ENCODE measurements at places on chromosomes 11 and 22. TPM values are rescaled to one million over a fixed set of nuclear protein-coding genes. Genes with fewer than 3 reads are reported as not detected.

DNA sequence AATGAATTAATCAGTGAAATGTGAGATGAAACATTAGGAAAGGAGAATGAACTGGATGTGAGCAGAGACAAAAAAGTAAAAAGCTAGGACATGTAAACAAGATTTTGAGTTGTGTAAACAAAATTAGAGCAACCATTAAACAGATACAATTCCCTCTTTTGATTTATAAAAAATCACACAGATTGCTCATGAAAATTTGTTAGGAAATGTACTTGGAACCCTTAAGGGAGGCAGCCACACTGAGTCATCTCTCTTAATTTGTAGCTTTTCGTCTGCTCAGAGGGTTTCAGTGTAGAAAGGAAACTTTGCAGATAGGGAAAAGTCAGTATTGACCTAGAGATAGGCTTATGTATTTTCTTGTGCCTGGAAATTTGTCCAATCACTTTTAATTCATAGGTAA lies 49.6 kb upstream of the ME3 start:
- DNase-seq = no peak

DNA sequence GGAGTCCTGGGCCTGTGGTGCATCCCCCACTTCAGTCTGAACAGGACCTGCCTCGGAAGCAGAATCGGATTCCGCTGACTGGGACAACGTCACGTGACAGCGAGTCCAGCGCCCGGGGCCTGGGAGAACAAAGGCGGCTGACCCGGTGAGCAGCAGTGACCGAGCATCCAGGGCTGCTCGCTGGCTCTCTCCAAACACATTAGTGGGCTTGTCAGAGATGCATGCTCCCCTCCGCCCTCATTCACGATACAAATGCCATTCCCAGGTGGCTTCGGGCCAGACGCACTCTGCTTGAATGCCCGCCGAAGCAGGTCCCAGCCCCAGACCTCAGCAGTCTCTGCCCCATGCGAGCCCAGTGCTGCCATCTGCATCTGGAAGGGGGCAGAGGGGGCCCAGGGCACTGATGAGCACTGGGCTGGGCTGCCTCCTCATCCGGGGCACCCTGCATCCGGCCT lies 91.0 kb downstream of the WNT7B start:
- no peak for DNase-seq

DNA sequence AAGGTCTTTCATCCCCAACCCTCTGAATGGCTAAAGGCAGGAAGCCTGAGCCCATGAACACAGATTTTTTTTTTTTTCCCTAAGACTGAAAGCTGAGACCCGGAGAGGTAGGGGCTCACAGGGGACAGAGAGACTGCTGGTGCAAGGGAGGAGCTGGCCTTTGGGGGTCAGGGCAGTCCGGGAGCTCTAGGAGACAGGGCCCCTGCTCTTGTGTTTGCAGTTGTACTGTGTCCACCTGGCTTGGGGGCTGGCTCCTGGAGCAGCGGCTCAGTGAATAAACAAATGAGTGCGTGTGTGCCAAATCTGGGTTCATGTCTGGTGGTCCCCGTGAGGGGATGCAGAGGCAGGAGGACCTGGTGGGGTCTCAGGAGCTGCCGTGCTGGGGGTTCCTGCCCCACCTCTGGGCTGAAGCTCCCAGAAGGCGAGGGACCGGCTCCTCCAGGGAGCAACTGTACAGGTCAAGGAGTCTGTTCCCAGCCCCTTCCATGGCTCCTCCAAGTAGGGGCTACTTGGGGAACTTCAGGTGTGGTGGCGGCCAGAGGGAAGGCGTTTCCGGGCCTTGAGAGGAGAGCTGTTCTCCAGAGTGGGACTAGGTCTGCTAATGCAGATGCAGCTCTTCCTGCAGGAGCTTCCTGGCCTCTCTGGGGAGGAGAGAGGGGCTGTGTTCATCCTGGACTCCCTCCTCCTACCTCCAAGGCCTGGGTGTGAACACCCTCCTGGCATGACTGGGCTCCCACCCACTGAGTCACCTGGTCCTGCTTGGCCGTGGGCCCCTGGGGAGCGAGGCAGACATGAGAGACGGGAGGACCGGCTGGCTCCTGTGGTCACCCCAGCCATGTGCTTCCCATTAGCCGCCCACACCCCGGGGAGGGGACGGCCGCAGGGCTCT lies 57.6 kb downstream of the FBXO7 start:
- peak; percentile 67 for DNase-seq

GRCh38 chr11:69293087-69293486 lies 868 bp upstream of the MYEOV start:
- DNase-seq = no peak

- DNase-seq = no peak
These were observed 160.7 kb downstream of the BARX2 start for GRCh38 chr11:129536338-129536737.

DNA sequence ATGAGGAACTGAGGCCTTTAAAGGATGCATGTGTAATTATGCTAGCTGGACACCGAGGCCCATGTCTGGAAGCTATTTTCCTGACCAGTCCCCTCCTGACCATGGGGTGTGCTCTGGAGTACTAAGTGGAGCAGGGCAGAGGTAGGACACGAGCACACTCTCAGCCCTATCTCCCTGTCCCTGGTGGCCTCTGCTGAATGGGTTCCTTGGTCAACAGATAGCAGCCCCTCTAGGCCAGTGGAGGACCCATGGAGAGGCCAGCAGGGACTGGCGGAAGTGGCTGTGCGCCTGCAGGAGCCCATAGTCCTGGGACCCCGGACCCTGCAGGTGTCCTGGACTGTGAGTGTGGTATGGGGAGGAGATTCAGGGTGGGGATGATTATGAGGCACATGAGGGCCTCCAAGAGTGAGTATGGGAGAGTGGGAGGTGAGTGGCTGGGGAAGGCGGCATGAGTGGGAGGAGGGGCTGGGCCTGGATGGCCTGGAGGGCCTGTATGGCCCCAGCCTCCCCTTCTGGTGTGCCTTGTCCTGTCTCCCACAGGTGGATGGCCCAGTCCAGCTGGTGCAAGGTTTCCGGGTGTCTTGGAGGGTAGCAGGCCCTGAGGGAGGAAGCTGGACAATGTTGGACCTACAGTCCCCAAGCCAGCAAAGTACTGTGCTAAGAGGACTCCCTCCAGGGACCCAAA lies 9.5 kb downstream of the ROBO3 start:
- no peak for DNase-seq

- no peak for DNase-seq
These were observed 471.5 kb upstream of the API5 start for GRCh38 chr11:42840176-42840829.

DNA sequence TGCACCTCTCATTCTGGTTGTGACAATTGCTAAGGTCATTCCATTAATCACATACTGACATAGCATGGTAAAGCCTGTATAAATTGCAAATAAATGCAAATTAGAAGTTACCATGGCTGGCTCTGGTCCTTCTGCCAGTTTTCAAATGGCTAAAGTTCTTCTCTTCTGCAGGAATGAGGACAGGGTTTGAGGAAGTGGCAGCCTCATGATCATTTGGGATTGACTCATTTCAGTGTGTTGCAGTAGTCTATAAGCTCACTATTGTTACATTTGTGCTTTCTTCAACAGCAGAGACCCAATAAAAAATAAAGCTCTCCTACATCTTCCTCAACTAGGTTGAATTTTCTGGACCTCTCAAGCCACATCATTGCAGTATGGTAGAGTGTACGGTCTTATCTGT lies 60.3 kb downstream of the NECTIN1 start:
- DNase-seq = no peak

DNA sequence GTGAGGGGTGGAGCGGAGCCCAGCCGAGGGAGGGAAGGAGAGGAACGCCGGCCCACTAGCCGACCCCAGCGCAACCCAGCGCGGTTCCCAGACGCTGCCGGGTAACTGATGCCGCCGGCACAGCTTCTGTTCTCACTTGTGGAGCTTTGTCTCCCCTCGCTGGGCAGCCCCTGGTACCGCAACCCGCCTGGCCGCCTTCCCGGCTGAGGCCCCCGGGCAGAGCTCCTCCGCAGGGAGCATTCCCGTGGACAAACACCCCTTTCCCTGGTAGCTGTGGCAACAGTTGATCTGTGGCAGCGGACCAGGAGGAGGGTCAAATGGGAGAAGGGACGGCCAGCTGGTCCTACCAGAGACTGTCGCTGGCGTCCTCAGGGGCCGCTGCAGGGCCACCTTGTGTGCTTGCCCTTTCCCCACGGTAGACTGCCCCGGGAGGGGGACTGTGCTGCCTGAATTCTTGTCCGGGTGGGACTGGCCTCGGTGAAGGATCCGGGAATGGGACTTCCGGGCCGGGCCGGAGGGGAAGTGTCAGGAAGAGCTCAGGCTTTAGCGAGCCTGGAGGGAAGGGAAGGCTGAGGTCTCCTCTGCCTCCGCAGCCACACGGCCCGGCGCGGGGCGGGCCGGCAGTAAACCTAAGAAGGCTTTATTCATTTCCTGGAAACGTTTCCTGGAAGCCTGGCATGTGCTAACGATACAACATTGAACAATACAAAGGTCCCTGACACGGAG lies 468.0 kb downstream of the OPCML start:
- peak; percentile 67 for DNase-seq

DNA sequence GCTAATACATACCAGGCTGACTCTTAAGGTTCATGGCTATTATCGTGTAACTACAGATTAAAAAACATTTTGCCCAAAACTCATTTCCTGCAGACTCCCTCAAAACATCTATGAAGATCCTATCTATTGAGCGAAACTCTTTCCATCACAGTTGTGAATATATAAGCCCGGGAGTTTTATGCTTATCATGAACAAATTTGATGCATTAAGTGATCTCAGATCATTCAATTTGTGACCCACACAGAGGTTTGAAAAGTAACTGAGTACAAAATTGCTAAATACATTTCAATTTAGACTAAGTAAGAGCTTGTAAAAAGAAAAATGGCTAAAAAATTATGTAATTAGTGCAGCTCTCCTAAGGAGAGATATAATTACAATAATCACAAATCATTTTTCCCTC lies 1228.8 kb upstream of the TENM4 start:
- DNase-seq = no peak

- no peak for DNase-seq
These were observed 463 bp downstream of the TMEM126B start for GRCh38 chr11:85628771-85629341.

DNA sequence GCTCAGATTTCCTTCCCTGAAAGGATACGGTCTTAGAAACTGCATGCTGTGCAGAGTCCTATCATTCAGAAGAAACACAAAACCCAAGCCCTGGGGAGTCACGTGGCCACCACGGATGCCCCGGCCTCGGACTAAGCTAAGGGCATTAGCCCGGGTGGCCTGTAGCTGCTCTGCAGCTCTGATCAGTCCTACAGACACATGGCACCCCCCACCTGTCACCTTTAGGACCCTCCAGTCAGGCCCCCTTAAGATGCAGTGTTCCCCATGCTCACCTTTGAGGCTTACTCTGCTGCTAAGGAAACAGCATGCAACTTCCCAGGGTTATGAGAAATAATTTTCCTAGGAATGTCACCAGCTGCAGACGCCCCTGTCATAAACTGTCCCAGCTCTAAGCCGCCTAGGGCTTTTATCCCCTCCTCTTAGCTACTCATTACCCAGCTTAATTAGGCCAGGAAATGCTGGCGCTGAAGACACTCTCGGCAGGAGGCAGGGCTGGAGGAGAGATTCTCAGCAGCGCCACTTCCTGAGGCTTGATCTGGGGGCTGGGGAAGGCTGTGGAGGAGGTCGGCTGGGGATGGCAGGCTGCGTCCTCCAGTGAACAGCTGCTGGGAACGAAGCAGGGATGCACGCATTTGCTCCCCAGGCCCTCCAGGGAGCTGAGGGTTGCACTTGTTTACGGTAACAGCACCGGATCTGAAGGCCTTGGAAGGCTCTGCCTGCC lies 47.2 kb upstream of the ADA2 start:
- no peak for DNase-seq

DNA sequence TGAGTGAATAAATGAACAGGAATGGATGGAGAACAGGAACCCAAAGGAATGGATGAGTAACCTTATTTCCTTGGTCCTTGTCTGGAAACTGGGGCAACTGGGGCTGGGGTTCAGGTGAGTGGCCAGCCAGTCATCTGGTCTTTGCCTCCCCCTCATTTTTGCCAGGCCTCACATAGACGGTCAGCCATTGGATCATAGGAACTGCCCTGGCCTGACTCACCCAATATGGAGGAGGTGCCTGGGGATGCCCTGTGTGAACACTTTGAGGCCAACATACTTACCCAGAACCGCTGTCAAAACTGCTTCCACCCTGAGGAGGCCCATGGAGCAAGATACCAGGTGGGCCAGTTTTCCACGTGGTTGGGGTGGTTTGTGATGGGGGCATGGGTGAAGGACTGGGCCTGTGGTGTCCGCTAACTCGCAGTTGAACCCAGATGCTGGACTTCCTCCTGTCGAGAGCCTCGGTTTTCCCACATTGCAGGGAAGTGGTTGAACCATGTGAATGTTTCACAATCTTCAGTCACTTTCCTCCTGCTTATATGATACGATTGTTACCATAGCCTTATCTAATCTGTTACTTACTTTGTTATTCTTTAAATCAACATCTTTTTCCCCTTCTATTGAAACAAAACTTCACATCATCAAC lies 4.4 kb downstream of the TRIOBP start:
- no peak for DNase-seq

- DNase-seq = no peak
These were observed 55.1 kb downstream of the PACSIN2 start for GRCh38 chr22:42959576-42960509.

KRTAP5-8 gene
- 0.06 TPM for polyA plus RNA-seq

CARD18 gene
- not detected for polyA plus RNA-seq

SPON1 gene
- 1.5 TPM for polyA plus RNA-seq

CENATAC gene
- polyA plus RNA-seq = 22.7 TPM

All from H1 (cell line).